ENCODE measurements at places on chromosomes 3 and 15. TPM values are rescaled to one million over a fixed set of nuclear protein-coding genes. Genes with fewer than 3 reads are reported as not detected.

THRB gene
- 4.5 TPM for polyA plus RNA-seq

RAB5A gene
- polyA plus RNA-seq, result 27.6 TPM

HGD gene
- polyA plus RNA-seq, result 251 TPM

CHRM5 gene
- not detected for polyA plus RNA-seq

TM4SF4 gene
- polyA plus RNA-seq, result 0.92 TPM

CHAC1 gene
- 21.1 TPM for polyA plus RNA-seq

NPAP1 gene
- 0.04 TPM for polyA plus RNA-seq

MRPL46 gene
- 73.4 TPM for polyA plus RNA-seq

SLC28A2 gene
- polyA plus RNA-seq, result 0.17 TPM

HHATL gene
- not detected for polyA plus RNA-seq

IL17RD gene
- 4.4 TPM for polyA plus RNA-seq

CCRL2 gene
- 2.1 TPM for polyA plus RNA-seq

ROBO2 gene
- polyA plus RNA-seq, result 1.6 TPM

EPB42 gene
- polyA plus RNA-seq, result not detected

CD96 gene
- polyA plus RNA-seq, result 0.09 TPM

ZNF501 gene
- polyA plus RNA-seq, result 1.5 TPM

DCLK3 gene
- polyA plus RNA-seq, result not detected

ISLR gene
- polyA plus RNA-seq, result 18.8 TPM

IL12A gene
- polyA plus RNA-seq, result not detected
